ENCODE measurements at places on chromosomes 6 and 20.
A peak's percentile ranks its signal among the peaks of the same experiment; 100 is the strongest.

DNA sequence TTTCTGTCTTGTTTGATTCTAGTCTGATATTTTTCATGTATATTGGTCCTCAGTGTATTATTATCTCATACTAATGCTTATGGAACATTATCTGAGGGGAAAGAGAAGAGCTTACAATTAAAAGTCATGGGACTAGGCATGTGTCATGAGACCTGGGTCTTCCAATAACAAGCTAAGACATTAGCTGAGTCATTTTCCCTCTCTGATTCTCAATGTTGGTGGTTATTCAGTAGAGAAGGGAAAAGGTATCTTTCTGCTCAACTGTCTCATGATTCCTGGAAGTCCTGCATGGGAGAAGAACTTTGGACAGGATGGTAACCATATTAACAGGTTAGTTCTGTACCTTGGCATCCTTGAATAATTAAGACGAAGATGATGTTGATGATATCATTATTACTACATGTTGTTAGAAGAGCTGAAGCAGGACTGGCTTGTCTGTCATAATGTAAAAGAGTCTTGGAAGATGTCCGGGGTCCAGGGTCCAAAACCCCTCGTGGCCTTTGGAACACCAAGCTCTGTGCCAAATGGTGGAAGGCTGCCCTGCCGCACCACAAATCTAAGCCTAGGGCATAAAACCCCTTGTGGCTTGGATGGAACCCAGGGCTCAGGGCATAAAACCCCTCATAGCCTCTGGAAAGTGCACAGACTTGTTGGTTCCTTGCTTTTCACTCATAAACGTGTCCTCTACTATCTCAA is 19.1 kb downstream of the TRIM38 start:
- DNase-seq, result no peak
- no peak overlapping the region for H3K4me3 ChIP-seq
- H3K4me1 ChIP-seq, result no peaks in the 10 kb centered on the region

GRCh38 chr20:53942472-53942816 is 128.0 kb downstream of the BCAS1 start:
- DNase-seq, result no peak
- no peaks in the 10 kb centered on the region for H3K27me3 ChIP-seq
- H3K36me3 ChIP-seq, result no peaks in the 10 kb centered on the region
- peak overlapping the region; percentile 75 for H3K27ac ChIP-seq
- peaks cover 39% of the 10 kb centered on the region for H3K4me1 ChIP-seq

DNA sequence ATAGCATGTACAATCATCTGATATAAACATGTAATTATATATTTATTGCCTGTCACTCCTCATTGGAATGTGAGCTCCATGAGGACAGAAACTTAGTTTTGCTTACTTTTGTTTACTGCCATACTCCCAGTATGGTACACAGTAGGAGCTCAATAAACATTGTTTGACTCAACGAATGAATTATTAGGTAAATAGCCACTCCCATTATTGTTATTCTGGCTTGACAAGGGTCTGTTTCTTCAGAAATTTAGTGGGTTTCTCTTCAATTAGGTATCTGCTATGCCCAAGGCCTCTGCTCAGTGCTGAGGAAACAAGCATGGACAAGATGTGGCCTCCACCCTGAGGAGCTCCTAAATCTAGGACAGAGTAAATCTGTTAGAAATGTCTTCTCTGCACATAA is 6.3 kb downstream of the BCL2L1 start:
- peaks cover 9% of the 10 kb centered on the region for H3K36me3 ChIP-seq
- H3K4me1 ChIP-seq, result peaks cover 84% of the 10 kb centered on the region
- no peak for DNase-seq
- H3K27ac ChIP-seq, result peak overlapping the region; percentile 99
- H3K27me3 ChIP-seq, result no peaks in the 10 kb centered on the region
- H3K4me3 ChIP-seq, result no peak overlapping the region

- H3K36me3 ChIP-seq, result no peaks in the 10 kb centered on the region
- H3K4me1 ChIP-seq, result peaks cover under 1% of the 10 kb centered on the region
- no peak overlapping the region for H3K4me3 ChIP-seq
- peak; percentile 21 for DNase-seq
- no peak overlapping the region for H3K27ac ChIP-seq
- H3K27me3 ChIP-seq, result no peaks in the 10 kb centered on the region
Measured at GRCh38 chr6:163930012-163930411, 515.5 kb downstream of the QKI start.
